ENCODE measurements at places on chromosomes 3 and 15.
A peak's percentile ranks its signal among the peaks of the same experiment; 100 is the strongest.

GRCh38 chr15:38588672-38589071, 24.1 kb upstream of the RASGRP1 start:
- DNase-seq: no peak

DNA sequence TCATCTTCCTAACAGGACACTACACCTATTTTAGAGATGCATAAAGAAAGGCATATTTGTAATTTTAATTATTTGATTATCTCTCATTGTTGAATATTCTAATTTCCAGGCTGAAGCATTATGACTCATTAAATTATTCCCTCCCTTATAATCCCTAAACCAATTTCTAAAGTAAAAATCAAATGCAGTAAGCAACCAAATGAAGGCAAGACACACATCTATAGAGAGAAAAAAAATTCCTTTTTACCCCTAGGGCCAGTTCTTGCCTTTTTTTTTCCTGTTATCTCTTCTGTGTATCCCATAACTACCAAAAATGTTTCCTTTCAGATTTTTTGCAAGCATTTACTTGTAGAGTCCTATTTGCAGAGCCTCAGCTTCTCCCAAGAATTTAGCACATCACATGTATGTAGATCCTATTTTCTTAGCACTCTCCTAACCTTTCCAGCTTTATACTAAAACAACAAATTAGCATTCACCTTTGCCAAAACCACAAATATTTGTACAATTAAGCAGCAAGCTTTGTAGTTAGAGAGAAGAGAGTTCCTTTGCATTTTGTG, 177.9 kb downstream of the SATB1 start:
- DNase-seq: no peak

GRCh38 chr3:123644358-123644757, 59.5 kb upstream of the HACD2 start:
- no peak for DNase-seq

DNA sequence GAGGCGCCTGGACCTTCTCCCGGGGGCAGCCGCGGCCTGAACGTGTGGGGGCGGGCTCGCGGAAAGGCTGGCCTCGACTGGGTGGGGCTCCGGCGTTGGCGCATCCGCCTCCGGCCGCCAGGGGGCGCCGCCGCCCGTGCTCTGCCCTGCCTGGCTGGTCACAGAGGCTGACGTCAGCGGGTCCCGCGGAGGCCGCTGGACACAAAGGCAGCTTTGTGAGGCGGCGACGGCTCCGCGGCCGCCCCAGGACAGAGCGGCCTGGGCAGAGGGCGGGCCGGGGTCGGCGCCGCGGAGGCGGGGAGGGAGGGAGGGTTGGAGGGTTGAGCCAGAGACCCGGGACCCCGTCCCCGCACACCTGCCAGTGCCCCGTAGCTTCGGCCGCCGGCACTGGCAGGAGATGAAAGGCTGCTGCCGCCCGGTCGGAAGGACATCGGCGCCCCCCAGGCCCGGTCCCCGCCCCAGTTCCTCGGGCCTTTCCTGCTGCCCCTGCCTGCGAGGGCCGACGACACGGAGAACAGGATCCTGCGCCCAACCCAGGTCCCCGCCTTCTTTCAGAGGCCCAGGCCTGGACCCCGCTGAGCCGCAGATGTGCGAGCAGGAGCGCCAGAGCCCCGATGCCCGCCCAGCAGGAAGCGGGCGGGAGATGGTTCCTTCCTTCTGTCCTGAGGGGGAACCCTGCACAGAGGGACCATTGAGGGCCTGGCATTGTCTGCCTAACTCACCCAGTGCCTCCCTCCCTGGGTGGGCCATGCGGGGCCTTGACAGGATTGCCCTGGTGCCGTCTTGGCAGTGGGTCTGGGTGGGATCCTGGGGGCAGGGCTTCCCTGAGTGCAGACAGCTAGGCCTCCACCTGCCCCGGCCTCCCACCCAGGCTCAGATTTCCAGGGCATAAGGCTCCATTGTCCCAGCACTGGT, 8.7 kb upstream of the SEMA3B start:
- no peak for DNase-seq

- no peak for DNase-seq
These were observed 109.3 kb downstream of the OXNAD1 start for GRCh38 chr3:16374047-16374934.

GRCh38 chr3:133157716-133158115, 119.5 kb downstream of the TMEM108 start:
- DNase-seq: no peak

DNA sequence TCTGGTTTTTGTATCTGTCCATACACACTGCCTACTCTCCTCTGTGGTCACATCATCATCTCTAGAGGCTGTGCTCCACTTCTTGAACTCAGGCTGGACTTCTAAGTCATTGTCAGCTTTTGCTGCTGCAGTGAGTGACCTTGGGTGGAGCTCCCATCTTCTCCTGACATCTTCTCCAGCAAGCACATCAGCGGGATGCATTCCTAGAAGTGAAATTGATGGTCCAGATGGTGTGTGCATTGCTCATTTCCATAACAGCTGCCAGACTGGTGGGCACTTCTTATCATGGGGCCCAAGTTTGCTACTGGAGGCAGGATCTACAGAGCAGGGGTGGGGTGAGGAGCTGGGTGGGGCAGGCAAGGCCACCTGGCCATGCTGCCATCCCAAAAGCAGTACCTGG, 109.9 kb downstream of the DNAJB8 start:
- no peak for DNase-seq

DNA sequence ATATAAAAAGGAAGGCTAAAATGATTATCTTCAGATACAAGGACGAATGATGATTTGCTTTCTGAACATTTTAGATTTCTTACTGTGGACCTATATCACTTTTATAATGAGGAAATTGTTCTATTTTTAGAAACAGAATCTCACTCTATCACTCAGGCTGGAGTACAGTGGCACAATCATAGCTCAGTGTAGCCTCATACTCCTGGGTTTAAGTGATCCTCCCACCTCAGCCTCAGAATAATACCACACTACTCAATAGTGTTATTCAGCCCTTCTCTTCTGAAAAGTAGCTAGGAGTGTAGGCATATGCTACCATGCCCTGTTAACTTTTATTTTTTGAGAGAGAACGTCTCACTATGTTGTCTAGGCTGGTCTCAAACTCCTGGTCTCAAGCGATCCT, 15.8 kb downstream of the DNAJC13 start:
- DNase-seq: no peak

DNA sequence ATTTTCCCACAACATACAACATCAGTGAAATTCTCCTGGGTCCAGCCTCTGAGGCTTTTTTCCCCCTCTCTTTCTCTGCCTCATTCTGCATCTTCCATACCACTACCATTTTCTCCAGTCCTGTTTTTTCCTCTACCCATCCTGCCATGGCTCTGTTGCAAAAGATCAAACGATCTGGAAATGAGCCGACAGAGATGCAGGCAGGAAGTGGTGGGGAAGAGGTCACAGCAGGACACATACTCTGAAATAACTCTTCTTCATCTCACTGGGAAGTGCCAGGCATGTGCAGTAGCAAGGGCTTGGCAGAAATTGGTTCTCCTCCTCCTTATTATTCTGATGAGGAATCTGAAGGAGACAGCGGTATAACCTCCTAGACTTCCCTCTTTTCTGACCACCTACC, 114.3 kb downstream of the CORO2B start:
- DNase-seq: no peak

- DNase-seq: no peak
These were observed 591.9 kb upstream of the NECTIN3 start for GRCh38 chr3:110479731-110480130.

DNA sequence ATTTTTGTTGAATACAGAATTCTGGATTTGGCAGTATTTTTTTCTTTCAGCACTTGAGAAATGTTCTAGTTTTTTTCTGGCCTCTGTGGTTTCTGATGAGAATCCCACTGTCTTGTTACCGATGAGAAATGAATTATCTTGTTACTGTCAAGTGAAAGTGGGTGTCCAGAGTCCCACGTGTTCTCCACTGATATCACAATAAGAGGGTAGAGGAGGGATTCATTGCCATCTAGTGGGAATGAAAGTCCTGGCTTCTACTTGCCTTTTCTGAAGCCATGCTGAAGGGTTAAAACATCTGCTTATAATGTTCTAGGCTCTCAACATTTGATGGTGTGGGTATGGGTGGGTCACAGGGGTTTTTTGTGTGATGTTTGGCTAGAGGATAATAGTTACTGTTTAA, 66.1 kb downstream of the SEC22A start:
- no peak for DNase-seq

GRCh38 chr3:70973558-70973957, 610.0 kb downstream of the FOXP1 start:
- DNase-seq: no peak

- no peak for DNase-seq
These were observed 235.5 kb downstream of the UBE2E2 start for GRCh38 chr3:23438657-23439056.

GRCh38 chr3:140023616-140024530, 88.9 kb downstream of the CLSTN2 start:
- no peak for DNase-seq

- no peak for DNase-seq
These were observed 101.5 kb downstream of the FBLN2 start for GRCh38 chr3:13650210-13651056.

- DNase-seq: no peak
These were observed 104.2 kb upstream of the PFN2 start for GRCh38 chr3:150074697-150075416.

- DNase-seq: no peak
These were observed 66.6 kb downstream of the ARPP21 start for GRCh38 chr3:35705904-35706303.

DNA sequence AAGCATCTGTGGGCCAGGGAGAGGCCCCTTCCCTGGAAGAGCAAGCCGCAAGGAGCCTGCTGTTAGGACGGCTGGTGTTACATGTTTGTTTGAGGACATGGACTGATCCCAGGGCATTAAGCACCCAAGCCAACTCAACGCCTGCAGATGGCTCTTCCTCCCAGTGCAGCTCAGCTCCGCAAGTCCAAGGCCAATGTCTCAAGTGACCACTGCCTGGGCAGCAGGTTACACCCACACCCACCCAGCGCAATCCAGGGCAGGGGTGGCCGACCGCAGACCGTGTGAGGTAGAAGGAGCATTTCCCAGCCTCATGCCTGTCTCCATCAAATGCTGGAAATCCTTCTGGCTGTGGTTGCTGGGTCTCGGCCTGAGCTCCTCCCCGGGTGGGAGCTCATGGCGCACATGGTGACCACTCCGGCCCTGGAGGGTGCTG, 14.5 kb downstream of the GP5 start:
- no peak for DNase-seq

DNA sequence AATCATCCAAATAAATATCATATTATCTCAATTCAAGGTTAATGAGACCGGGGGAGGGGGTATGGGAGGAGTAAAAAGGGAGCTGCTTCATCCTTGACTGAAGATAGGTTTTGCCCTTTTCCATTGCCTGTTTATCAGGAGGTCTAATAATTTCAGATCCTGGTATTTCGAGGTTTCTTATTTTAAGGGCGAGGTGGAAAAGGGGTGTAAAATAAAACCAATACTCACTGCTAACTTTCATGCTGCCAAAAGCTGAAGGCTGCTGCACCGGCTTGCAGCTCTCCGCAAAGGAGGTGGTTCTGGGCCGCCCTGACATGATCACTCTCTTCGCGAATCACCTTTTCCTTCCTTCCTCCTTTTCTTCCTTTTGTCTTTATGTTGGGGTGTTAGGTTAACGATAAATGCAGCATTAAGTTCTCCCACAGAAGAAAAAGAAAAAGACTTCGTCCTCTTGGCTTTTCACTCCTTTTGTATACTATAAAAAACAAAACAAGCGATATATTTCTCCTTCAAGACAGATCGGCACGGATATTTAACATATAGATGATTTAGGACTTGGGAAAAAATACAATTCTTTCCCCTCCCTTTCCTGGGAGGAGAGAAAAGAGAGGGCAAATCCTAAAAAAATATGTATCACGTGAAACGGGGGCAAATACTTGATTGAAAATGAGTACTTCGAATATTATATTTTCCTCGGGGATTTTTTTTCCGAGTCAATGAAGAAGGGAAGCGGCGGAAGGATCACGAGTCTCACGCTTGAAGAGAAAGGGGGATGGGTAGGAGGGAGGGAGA, 932 bp downstream of the GSK3B start:
- no peak for DNase-seq

- DNase-seq: no peak
These were observed 111.6 kb upstream of the ACP3 start for GRCh38 chr3:132205609-132206008.

GRCh38 chr15:62209821-62210220, 44.7 kb upstream of the C2CD4B start:
- DNase-seq: no peak

DNA sequence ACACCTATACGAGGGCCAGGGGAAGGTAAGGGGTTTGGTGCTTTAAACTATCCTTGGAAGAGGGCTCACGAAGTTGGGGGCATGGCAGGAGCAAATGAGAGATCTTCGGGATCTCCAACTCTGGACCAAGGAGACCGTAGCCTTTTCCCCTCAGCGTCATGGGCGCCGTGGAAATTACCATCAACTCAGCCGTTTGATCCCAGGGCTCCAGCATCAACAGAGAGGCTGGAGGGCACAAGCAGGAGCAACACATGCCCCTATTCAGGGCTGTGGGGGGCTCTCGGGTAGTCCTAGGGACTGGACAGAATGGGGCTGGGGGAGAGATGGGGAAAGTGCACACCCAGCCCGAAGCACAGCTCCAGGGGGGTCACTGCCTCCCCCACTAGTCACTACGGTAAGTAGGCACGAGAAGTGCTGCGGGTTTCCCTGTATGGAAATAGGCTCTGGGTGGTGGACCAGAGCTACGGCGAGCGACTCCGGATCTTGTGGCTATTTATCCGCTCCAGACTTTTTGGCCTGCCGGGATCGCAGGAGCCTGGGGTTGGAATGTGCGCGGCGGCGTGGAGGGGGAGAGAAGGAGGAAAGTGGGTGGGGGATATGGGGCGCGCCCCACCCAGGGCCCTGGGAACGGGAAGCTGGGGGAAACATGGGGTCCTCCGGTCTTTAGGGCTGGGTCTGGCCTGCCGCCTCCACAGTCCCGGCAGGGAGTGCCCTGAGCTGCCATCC, 539 bp upstream of the LAMB2 start:
- peak; percentile 59 for DNase-seq

DNA sequence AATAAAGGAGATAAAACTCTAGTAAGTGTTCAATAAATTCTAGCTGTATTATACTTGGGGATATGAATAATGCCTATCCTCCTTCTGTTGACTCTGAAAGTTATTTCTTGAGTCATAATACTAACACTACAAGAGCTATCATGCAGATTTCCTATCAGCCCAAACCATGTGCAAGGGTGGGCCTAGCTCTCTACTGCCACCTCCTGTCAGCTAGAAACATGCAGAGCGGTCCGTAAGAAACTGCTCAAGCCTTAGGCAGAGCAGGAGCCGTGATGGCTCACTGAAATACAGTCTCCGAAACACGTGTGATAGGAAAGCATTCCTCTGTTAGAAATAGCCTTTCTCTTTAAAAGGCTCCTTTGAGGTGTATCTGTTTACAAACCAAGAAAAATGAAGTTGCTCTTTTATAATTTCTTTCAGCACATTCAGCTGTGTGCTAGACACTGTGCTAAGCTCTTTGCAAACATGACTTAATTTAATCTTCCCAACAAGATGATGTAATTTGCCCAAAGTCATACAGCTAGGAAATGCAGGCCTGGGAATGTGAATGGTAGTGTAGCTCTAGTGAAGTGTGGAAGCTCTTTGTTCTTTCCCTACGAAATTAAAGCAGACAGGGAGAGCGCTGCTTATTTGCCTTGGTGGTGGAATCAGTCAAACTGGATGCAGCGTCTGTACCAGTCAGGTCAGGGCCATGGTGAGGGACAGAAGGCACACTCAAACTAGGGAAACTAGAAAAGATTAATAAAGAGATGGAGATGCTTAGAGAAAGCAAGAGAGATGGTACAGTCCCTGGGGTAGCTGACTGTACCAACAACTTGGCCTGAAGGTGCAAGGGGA, 43.1 kb downstream of the MTHFS start:
- peak; percentile 60 for DNase-seq

GRCh38 chr3:53083521-53083920, 37.6 kb upstream of the SFMBT1 start:
- DNase-seq: peak; percentile 31

Measured in AG04449 (cell line).